SHP77 treated with DMSO at 0.1 percent for 48 hours (cell line): ENCODE measurements at places on chromosomes 12 and 14.

- DNase-seq, result no peak
Observed at GRCh38 chr14:39158222-39158858, 11.8 kb downstream of the TRAPPC6B start.

- no peak for DNase-seq
Observed at GRCh38 chr14:97306760-97307246, 509.6 kb downstream of the VRK1 start.

GRCh38 chr12:117792471-117792870, 176.3 kb downstream of the KSR2 start:
- peak; percentile 8 for DNase-seq

DNA sequence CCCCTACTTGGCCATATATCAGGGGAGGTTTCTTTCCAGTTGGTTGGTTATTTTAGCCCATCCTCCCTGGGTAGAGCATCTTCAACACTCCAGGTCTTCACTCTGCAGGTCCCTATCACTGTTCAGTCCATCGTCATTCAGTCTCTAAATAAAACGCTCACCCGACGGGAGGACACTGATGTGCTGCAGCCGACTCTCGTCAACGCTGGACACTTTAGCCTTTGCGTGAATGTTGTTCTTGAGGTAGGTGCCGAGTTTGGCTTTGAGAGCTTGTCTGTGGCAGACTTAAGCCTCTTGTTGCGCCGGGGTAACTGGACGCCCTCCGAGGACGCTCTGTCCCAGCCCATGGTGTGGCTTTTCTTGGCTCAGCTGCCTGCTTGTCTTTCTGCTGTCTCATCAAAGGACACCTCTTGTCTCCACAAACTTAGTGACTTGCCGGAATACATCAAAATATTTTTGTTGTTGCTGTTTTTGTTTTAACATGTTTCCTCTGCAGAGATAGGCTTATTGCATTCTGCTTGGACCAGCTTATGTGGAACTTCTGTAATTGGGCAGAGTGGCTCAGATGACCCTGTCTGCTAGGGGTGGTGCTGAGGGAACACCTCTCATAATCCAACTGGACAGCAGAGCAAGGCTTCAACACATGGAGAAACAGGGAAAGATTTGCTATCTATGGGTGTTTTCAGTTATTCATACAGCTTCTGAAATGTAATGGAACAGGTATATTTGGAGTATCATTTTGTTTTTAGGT, 26.5 kb downstream of the TCTN1 start:
- DNase-seq, result no peak

GRCh38 chr12:49094160-49094974, at the start of gene DHH:
TSS of gene DHH (minus strand) at chr12:49094801. CDS start at chr12:49094512, 289 bp downstream.
- DNase-seq, result peak; percentile 49

GRCh38 chr12:80625901-80626300, 81.5 kb upstream of the MYF6 start:
- no peak for DNase-seq

DNA sequence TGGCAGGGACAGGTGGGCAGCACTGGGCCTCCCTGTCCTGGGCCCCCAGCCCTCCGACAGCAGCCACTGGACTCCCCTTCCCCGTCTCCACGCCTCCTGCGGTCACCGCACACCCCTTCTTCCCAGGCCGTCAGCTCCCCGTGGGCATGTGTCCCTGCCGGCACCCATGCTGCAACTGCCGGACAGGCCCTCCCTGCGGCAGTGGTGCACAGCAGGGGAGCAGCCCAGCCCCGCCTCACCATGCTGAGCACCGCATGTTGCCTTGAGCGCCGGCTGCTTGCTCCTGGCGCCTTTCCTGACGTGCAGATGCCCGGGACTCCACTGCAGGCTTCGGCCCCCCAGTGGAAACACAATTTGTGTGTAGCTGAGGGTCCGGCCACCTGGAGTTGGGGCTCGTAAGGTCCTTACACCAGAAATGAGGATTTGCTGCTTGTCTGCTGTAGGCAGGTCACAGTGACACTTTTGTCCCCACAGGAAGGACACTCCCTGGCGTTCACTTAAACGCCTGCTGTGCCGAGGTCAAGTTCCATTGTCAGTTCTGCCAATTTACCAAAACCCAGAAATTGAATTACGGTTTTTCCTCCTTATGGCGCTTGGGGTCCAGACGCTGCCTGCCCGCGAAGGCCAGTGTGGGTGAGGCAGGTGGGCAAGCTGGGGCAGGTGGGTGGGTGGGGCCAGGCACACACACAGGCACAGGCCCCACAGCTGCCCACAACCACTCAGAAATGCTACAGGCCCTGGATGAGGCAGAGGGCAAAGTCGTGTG, 28.2 kb upstream of the MMP17 start:
- DNase-seq, result no peak

- no peak for DNase-seq
Observed at GRCh38 chr14:32932302-32932913, 6.3 kb upstream of the NPAS3 start.

DNA sequence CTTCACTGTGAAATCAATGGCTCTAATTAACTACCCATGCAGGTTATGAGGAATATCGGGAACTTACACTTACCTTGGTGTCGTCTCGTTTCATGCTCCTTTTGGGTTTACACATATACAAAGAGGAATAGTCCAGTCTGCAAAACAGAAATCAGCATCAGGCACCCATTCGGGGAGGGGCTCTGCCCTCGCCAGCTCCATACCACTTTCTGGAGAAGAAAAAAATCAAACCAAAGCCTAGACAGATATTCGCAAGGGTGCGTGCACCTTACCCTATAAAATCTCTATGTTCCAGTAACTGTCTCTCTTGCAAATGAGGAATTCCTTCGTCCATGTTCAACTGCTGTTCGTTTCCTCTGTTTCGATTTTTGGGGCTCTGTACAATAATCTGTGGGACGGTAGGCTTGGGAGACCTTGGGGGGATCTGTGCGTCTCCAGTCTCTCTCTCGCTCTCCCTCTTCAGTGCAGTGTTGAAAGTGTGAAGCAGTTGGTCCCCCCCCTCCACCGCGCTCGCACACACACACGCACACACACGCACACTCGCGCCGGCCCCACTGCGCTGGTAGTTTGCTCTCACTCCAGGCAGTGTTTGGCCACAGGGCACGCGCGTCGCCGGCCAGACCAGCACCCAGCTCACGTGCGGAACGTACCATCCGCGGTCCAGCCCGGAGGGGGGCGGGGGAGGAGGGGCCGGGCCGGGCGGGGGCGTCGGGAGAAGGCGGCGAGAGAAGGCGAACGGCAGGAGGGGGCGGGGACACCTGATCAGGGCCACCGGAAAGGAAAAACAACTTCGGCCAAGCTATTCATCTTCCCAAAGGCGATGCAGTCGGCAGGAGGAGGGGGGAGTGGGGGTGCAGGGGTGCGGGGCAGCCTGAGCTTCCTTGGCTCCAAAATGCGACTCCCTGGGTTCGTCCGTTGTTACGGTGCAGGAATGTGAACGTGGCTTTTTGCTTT, at the start of gene BHLHE41:
Gene BHLHE41 (minus strand): TSS at position 592 of the 954 bp plus-strand sequence. CDS start 258 bp downstream, at position 334.
- no peak for DNase-seq

DNA sequence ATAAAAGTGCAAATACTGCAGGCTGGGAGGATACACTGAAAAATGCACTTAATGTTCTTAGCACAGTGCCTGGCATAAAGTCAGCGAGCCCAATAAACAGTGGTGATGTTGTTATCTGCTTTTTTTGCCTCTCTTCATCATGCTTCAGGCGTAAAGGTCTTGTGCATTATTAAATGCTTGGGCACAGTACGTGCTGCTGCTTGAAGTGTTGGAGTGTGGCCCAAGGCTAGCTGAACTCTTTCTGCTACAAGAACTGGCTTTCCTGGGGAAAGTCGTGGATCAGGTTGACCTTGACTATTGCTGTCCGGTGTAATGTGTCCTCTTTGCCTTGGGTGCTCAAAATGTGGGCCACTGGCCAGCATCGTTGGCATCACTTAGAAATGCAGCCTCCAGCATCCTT, 43.0 kb downstream of the SMOC1 start:
- no peak for DNase-seq

DNA sequence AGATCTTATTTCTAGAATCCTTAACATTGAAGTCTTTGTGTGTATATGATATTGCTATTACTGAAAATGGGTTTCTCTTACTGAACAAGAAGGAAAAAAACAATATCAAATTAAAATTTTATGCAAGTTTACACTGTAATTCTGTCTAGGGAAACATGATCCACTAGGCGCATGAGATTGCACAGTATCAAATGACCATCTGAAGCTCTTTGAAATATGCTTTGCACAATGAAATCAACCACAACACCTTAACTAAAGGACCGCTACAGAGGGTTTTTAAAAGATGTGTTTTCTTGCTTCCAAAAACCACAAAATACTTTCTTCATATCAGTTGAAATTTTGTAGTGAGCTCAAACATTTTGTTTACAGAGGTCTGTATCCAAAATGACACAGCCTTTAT, 15.1 kb upstream of the KERA start:
- DNase-seq, result no peak

GRCh38 chr14:51498411-51499227, 153.1 kb upstream of the FRMD6 start:
- DNase-seq, result no peak

GRCh38 chr14:77220246-77221017, 38.8 kb downstream of the TMEM63C start:
- no peak for DNase-seq

DNA sequence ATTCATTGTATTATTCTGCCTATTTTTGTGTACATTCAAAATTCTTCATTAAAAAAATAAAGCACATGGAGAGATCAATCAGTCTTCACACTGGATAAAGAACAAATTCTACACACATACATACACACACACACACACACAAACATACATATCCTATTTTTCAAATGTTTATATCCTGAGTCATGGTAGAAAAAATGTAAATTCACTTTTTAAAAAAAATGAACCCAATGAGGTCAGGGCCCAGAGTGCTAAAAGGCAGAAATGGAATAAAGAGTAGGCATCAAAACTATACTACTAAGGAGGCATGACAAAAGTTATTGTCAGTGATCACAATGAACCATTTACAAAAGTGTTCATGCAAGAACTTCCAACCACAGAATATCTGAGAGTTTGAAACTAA, 17.3 kb downstream of the GALC start:
- DNase-seq, result no peak

DNA sequence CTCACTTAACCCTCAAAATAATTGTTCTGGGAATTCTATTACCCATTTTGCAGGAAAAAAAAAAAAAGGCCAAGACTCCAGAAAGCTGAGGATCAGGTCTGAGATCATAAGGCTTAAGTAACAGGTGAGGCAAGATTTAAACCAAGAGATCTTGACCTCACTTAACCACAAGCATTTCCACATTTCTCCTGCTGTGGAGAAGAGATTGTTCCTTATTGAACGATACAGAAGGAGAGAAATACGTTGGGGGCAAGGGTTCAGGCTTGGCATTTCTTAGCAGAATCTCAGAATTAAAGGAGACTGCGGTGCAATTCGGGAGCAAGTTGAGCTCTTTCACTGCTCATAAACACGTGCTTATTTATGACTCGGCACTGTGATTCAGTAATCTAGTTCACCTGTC, 885.3 kb upstream of the TMEM132C start:
- DNase-seq, result no peak

DNA sequence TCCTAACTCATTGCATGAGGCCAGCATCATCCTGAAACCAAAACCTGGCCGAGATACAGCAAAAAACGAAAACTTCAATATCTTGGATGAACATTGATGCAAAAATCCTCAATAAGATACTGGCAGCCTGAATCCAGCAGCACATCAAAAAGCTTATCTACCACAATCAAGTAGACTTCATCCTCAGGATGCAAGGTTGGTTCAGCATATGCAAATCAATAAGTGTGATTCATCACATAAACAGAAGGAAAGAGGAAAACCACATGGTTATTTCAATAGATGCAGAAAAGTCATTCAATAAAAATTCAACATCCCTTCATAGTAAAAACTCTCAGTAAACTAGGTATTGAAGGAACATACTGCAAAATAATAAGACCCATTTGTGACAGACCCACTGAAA, 56.5 kb upstream of the PPFIA2 start:
- no peak for DNase-seq

- DNase-seq, result no peak
Observed at GRCh38 chr12:107829271-107829670, 54.8 kb downstream of the ASCL4 start.

GRCh38 chr12:123914726-123915333, 57.8 kb downstream of the CCDC92 start:
- no peak for DNase-seq

DNA sequence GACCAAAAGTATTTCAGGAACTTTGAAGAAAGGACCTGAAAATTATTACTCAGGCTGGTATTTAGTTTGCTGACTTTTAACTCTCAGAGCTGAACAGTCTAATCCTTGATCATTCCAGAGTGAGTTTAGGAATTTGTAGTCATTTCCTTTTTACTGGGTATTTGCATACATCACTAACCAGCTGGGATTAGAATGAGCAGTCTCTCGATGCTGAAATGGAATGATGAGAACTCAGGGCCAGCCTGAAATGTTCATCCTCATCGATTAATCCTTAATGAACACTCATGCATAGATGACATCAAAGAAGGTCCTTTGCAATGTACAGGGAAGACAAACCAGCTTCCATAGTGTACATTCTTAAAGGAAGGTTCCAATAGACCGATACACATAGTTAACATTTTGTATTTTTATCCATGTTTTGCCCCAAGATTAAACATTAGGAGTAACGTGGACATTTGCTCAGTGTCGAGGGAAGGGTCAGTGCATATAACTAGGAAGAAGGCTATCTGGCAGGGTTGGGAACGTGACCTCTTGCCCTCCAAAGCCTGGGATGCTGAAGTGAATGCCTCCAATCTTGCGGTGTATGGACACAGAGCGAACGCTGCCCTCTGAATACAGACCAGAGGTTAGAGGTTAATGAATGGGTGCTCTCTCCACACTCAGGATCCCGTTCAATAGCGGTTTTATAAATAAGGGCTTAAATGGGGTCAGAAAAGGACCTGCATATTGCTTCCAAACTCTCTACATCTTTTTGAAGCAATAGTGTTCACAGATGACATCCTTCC, 14.5 kb downstream of the FBXL14 start:
- no peak for DNase-seq

DNA sequence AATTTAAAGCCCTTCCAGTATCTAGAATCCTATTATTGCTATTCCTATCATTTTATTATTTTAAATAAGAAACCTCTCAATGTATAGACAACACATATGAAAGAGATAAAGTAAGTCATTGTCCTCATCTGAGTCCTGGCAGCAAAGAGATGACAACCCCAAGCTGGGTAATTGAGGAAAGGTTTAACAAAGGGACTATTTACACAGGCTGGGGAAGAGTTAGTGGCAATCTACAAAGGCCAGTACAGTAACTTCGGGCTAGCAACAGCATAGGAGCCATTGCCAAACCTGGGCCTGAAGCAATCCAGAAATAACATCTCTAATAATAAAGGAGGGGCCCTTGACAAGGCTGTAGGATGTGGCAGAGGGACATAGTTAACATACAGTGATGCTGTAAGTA, 11.2 kb downstream of the PDE6H start:
- no peak for DNase-seq
